ENCODE measurements at places on chromosomes 7 and 10.

DNA sequence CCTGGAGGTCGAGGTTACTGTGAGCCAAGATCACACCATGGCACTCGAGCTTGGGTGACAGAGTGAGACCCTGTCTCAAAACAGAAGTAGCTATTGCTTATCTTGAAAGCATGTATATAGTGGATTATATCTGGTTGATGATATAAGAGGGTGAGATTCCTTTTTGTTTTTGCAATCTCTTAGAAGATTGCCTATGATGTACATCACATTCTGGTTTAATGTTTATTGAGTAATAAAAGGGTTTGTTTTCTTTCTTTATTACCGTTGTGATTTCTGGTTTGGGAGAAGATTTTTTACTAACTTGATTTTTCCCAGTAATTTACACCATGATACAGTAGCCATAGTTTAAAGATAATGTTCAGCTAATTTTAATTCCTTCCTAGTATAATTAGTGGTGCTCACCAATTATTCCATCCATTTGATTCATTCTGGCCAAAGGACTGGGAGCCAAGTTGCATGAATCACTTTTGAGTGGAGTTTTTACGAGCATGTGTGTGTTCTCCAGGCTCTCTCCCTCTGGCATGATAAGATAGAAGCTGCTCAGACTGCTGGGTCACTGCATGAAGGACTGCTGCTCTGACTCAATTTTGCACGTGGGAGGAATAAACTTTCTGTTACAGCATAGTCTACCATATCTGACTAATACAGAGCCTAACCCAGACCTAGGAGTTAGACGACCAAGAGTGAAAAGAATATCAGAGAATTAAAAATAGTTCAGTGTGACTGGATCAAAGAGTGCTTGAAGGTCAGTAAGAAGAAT lies 13.5 kb upstream of the TSPAN13 start:
- DNase-seq, result no peak

DNA sequence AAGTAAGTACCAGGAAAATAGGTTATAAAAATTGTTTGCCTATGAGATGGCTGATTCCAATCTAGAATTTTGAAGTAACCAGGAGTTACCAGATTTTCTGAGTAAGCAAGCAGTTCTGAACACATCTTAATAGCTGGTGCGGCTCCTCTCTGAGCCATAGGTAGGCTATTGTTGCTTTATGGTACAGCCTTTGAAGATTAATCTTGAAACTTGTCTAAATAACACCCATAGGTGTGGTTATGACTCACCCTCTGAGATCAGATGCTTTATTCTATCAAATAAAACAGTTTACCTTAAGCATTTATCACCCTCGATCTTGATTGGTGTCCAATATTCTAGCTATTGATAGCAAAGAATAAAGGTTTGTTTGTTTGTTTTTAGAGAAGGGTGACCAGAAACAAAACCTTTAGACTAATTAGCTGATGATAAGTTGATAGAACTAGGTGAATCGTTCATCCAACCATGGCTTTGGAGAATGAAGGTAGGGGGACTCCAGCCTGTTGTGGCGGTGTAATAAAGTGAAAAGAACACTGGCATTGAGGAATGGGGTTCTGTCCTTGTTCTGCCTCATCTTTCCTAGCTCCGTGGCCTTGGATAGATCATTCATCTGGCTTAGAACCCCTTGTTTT lies 72.2 kb downstream of the VTI1A start:
- DNase-seq, result no peak

DNA sequence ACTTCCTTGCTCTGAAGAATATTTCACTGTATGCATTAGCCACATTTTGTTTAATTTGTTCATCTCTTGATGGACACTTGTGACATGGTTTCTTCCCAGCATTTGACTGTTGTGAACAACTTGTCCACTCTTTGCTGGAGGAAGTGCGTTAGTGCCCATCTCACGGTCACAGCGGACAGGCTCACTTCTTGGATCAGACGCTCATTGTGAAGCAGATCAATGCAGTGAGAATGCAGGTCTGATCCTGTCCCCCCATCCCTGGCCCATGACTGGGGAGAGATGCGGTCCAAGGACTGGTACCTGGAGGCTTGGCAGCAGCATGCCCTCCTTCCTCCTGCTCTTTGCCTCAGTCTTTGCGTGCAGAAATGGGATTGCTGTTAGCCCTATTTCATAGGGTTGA lies 41.5 kb downstream of the DOCK1 start:
- DNase-seq, result no peak

DNA sequence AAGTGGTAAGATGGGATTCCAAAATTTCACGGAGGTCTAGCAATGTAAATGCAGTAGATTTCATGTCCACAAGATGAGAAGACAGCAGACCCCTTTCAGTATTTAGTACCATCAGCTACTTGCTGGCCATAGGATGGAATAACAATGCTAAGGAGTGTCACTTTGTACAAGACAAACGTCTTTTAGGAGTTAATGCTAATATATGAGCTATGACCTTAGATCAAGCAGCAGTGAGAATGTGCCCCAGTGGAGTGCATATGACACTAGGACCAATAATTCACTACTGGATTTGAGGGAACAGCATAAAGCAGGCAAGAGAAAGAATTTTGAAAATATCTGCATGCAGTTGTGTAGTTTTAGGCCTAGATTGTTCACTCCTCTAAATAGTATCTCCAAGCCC lies 182.8 kb upstream of the ZNF804B start:
- DNase-seq, result no peak

- no peak for DNase-seq
These were observed 448 bp upstream of the SRPK2 start for GRCh38 chr7:105389088-105389650.

DNA sequence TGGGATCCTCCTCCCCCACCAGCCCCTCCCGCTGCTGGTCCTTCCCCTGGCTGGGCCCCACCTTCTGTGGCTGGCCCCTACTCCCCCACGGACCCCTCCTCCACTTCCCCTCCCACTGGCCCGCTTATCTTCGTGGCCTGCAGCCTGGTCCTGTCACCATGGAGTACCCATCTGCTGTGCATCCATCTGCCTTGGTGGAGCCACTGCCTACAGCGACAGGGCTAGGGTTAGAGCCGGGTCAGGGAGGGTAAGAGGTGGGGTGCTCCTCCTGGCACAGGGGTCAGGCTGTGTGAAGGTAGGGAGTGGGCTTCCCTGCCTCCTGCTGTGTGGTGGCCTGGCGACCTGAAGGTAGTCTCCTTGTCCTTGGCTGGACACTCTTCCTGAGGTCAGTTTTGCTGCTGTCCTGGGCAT lies 5.2 kb downstream of the ADCY1 start:
- DNase-seq, result no peak

- DNase-seq, result no peak
These were observed 9.1 kb upstream of the SCART1 start for GRCh38 chr10:133444342-133445267.

DNA sequence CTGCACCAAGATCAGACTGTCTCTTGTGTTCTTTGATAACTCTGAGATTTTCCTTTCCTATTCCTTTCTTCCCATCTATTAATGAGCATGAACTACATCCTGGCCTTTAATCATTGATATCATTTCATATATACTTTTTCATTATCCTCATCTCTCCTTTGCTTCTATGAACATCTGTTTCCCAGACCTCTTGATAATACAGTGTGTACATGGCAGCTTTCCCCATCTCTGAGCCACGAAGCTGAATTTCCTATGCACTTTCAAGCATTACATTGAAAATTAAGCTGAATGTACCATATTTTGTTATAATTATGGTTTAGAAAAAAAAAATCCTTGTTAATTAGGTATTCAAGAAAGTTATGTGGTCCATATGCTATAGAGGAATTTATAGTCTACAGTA lies 60.9 kb upstream of the CREB5 start:
- no peak for DNase-seq

GRCh38 chr7:124943472-124943871 lies 13.8 kb upstream of the POT1 start:
- DNase-seq, result no peak

- DNase-seq, result no peak
These were observed 99.7 kb downstream of the PLCE1 start for GRCh38 chr10:94093286-94093905.

GRCh38 chr10:104485632-104486031 lies 132.0 kb downstream of the CFAP58 start:
- DNase-seq, result no peak

DNA sequence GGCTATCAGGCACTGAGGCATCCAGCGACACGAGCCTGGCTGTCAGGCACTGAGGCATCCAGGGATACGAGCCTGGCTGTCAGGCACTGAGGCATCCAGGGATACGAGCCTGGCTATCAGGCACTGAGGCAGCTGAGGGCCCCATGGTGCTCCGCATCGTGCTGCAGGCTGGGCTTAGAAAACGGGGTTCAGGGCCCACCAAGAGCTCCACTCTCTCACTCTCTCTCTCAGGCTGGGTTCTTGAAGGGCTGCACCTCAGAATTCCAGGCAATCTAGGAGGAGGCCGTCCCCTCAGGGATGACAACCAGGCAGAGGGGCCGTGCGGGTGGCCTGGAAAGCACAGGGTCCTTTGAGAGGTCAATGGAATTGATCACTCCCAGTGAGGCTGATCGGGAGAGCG lies 69.0 kb downstream of the CFAP46 start:
- no peak for DNase-seq

- DNase-seq, result no peak
These were observed 936 bp downstream of the IGF2BP3 start for GRCh38 chr7:23469150-23469960.

- DNase-seq, result no peak
These were observed 433.5 kb upstream of the CELF2 start for GRCh38 chr10:10584161-10584560.

DNA sequence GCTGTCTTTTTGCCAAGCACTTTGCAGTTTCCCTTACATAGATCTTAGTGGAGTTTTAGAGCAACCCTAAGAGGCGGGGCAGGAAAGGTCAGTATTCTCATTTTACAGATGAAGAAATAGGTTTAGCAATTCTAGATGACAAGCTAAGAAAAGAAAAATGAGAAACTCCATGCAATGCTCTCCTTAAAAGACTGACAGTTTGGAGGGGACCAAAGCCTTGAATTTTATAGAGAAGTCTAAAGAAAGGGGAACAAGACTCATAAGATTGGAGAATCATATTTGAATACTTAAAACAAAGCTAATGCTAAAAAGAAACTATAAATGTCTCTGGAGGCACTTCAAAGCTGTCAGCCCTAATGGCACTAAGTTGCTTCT lies 19.6 kb downstream of the CEP55 start:
- DNase-seq, result no peak

DNA sequence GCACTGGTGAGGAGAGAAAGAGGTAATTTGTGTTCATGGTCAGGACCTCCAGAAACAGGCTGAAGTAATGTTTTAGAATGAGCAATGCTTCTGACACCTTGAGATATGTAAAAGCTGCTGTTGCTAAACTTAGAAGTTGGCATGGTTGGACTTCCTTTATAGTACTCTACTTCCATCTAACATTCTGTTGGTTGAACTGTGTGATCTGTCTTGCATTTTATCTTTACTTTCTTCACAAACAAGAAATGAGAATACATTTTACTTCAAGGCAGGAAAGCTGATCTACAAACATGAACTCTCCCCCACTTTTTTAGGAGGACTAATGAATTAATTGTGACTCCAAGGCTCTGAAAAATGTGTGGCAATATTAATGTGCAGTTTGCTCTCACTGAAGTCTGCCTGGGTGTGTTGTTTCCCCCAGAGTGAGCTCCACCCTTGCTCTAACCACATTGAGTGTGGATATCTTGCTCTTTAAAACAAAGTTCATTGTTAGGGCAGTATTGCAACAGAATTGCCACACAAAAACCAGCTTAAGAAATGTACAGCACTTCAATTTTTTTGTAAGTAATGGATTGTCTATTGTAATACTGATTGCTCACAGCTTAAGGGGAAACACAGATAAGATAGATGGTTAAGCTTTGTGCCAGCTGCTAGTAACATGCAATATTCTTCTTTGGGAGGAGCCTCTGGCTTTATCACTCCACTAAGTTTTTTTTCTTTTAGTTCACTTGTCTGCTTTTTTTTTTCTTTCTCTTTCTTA lies 69.0 kb downstream of the ADD3 start:
- DNase-seq, result no peak

DNA sequence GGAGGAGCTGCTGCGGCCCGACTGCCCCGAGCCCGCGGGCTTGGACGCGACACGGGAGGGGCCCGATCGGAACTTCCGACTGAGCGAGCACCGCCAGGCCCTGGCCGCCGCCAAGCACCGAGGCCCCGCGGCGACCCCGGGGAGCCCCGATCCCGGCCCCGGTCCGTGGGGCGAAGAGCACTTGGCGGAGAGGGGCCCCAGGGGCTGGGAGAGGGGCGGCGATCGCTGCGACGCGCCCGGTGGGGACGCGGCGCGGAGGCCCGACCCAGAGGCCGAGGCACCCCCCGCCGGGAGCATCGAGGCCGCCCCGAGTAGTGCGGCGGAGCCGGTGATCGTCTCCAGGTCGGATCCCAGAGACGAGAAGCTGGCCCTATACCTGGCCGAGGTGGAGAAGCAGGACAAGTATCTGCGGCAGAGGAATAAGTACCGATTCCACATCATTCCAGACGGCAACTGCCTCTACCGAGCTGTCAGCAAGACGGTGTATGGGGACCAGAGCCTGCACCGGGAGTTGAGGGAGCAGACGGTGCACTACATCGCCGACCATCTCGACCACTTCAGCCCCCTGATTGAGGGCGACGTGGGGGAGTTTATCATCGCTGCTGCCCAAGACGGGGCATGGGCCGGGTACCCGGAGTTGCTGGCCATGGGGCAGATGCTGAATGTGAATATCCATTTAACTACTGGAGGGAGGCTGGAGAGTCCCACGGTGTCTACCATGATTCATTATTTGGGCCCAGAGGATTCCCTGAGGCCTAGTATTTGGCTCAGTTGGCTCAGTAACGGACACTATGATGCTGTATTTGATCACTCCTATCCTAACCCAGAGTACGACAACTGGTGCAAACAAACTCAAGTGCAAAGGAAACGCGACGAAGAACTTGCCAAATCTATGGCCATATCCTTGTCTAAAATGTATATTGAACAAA lies 1.4 kb downstream of the OTUD1 start:
- DNase-seq, result no peak

DNA sequence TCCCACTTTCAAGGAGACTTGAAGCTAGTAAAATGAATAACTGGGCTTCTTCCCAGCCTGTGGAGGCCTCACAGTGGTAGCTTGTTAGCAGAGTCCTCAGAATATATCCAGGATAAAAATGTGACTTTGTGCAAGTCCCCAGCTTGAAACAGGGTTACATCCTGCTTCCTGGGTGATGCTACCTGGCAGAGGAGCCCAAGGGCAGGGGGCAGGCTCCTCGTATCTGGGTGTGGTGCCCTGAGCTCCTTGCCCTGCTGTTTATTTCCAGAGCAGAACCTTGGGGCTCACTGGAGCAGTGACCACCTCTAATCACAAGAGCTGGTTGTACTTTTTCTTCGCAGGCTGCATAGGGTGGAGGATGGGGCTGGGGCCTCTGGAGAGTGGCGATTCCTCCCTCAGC lies 94.8 kb downstream of the GRK5 start:
- no peak for DNase-seq

GRCh38 chr7:137909042-137909441 lies 62.3 kb upstream of the DGKI start:
- no peak for DNase-seq

GRCh38 chr7:138829335-138829734 lies 31.3 kb upstream of the ATP6V0A4 start:
- no peak for DNase-seq

Data from stimulated activated CD8-positive, alpha-beta memory T cell treated with anti-CD3 and anti-CD28 coated beads, Interleukin-15, amount 100 ng/mL, for 4 hours (primary cell).